ENCODE measurements at places on chromosomes 4 and X.

GRCh38 chrX:126994032-126994600, 174.6 kb downstream of the PRR32 start:
- no peak for DNase-seq

DNA sequence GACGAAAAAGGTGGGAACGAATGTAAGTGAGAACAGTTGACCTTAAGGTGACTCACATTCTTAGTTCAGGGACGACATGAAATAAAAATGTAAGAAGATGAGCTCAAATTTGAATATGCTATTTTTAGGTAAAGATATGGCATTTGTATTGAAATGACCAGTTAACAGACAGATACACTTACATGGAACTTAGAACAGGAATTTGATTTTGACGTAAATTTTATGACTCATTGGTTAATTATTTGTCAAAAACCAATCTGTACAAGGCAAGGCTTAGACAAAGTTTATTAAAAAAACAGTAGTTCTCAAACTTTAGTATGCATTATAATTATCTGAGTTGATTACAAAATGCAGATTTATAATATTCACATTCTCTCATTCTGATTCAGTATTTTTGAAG, 469.4 kb downstream of the CFAP47 start:
- no peak for DNase-seq

DNA sequence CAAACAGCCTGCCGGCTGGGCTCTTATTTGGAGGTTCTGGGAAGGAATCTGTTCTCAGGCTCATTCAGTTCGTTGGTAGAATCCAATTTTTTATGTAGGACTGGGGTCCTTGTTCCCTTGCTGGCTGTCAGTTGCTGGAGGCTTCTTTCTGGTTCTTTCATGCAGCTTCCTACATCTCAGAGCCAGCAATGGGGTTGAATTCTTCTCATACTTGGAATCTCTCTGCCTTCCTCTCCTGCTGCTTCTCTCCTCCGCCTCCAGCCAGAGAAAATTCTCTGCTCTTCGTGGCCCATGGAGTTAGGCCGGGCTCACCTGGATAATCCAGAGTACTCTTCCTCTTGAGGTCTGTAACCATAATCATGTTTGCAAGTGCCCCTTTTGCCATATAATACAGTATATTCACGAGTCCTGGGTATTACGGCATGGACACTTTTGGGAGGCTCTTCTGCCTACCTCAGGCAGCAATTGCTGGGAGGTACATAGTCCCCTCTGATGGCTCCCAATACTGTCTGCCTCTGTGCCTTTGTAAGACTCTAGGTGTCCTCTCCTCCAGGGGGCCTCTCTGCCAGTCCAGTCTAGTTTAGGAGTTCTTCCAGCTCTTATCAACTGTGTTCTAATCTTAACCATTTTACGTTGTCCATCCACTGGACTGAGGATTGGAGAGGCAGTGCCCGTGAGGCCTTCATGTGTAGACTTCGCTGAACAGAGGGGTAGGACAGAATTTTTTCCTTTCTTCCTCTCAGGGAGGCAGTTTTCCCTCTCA, 2.2 kb downstream of the TRMT44 start:
- DNase-seq: no peak

GRCh38 chr4:183350317-183351071, 28.3 kb upstream of the CLDN24 start:
- no peak for DNase-seq

DNA sequence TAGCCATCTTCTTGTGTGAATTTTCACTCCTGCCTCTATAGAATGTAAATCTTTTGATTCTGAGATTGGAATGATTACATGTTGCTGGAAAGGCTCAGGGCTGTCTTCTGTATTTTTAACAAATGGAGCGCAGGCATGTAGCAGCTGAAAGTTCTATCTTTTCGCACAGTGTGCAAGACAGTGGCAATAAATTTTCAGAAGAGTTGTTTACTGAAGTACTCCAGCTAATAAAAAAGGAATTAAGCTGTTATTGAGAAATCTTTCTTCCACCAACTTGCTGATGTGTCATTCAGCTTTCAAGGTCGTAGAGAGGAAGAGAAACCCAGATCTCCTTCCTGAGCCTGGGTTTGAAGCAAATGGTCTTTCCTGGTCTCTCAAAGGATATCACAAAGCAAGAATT, 122.0 kb upstream of the PUDP start:
- DNase-seq: no peak

DNA sequence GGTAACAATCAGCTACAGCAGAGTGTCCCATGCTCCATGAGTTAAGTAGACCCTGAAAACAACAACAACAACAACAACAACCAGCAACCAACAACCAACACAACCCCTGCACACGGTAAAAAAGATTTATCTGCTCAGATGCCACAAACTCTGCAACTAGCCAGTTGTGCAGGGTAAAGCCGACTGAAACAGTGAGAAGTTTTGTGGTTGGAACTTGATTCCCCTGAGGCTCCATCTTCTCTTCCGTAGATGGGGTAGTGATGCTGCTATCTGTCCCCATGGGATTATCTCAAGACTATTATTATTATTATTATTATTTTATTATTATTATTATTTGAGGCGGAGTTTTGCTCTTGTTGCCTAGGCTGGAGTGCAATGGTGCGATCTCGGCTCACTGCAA, 50.6 kb upstream of the RAPGEF2 start:
- DNase-seq: no peak

DNA sequence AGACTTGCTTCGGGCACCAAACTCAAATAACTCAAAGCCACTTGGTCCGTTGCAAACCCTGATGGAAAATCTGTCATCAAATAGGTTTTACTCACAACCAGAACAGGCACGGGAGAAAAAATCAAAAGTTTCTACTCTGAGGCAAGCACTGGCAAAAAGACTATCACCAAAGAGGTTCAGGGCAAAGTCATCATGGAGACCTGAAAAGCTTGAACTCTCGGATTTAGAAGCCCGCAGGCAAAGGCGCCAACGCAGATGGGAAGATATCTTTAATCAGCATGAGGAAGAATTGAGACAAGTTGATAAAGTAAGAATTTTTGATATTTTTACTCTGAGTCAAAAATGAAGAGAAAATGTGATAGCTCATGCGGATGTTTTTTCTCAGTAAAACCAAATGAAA, 87.2 kb downstream of the NRK start:
- DNase-seq: no peak

DNA sequence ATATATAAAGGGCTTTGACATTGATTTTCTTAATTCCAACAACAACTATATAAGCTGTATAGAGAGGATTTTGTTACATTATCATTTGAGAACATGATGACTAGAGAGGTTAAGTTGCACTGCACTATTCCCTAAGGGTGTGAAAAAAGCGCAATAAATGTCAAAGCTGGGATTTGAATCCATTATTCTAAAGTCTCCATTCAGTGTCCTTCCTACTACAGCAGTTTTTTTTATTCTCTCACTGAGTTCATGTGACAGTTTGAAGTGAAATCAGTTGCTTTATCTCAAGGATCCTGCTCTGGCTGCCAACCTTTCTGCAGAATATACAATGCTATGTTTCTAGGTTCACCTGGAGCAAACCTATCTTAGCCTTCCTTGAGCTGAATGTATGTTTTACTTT, 177.5 kb downstream of the ANKRD50 start:
- DNase-seq: no peak

GRCh38 chr4:7021930-7022664, 21.1 kb upstream of the TADA2B start:
- no peak for DNase-seq

Data from left renal pelvis (tissue), 4 donors.